Activated T-helper 2 cell treated with anti-CD3 and anti-CD28 coated beads, Interferon-gamma antibody, Interleukin-2, Interleukin-4, amounts not matched to agents 10 μg/mL and 5 μg/mL and 100 μg/mL, durations not matched to agents 14 hours and 24 hours and 36 hours (primary cell): ENCODE measurements at places on chromosomes 16 and 17. TPM values are rescaled to one million over a fixed set of nuclear protein-coding genes. Genes with fewer than 3 reads are reported as not detected.
A peak's percentile ranks its signal among the peaks of the same experiment; 100 is the strongest.

GRCh38 chr17:82232322-82232820, 3.5 kb downstream of the SLC16A3 start:
- DNase-seq = no peak

DNA sequence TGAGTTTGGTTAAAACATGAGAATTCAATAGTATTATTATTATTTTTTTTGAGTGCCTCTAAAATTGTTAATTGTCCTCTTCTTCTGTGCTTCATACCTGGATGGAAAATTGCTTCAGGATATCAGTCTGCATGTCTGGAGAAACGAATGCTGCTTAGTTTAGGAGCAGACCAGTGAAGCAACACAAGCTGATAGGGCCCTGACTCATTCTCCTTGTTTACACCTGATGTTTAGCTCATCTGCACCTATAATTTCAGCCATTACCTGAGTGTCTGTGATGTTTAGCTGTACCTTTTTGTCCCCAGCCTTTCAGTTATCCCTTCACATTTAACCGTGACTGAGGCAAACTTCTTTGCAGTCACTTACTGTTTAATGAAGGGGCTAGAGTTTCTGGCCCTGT, 14.8 kb downstream of the SNTB2 start:
- no peak for DNase-seq

DNA sequence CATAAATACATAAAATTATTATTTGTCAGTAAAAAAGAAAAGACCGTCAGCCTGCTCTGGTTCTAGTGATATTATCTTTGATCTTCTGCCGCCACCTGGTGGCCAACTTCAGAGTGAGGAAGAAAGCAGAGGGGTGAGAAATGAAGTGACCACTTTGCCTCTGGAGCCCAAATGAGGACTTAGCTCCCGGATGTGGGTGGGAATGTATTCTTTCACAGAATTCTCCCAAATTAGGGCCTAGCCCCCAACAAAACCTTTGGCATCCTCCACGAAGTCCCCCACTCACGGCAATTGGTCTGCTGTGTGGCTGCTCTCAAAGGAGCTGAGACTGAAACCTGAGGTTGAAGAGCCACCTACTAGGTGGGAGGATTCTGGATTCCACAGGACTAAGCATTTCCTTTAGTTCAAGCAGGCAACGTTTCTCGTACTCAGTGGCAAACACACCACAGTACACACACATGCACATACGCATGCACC, 4.9 kb upstream of the ZNF267 start:
- DNase-seq = peak; percentile 73

DNA sequence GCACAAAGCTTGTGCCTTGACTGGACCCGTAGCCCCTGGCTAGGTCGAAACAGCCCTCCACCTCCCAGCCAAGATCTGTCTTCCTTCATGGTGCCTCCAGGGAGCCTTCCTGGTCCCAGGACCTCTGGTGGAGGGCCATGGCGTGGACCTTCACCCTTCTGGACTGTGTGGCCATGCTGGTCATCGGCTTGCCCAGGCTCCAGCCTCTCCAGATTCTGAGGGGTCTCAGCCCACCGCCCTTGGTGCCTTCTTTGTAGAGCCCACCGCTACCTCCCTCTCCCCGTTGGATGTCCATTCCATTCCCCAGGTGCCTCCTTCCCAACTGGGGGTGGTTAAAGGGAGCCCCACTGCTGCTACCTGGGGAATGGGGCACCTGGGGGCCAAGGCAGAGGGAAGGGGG, 3.5 kb downstream of the CTRL start:
- no peak for DNase-seq

DNA sequence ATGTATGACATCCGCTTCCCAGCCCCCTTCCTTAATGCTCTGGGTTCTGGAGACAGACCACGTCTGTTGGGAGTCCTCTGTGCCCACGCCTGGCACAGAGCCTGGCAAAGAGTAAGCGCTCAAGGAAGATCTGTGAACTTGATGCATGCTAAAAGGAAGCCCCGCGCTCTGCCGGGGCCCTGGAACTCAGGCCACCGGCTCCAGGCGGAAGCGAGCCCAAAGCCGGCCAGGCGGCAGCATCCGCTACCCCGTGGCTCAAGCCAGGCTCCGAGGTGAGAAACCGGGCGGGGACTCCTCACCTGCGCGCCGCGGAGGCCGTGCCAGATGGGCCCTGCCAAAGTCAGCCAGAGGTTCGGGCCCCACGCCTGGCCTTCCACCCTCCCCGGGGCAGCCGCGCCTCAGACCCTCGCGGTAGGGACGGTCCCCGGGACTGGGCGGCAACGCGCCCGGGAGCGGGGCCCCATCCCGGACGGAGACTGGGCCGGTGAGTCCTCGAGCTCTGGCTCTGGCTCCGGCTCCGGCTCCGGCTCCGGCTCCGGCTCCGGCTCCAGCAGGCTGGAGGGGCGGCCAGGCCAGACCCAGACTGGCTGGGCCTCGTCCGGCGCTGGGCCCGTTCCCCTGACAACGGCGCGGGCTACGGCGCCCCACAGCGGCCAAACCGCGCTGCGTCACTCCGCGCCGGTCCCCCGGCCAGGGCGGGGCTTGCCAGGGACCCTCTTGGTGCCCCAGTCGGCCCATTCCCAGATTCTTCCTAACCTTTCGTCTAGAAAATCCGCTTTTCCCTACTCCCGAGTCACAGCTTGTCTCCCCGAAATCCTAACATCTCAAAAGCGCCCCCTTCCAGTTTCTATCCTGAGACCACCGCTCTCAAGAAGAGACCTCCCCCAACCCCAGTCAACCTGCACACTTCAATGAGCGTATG, at the start of gene ZDHHC1:
ZDHHC1 (minus strand) TSS at position 606 of the 922 bp plus-strand sequence. CDS start 8,702 bp downstream, outside the sequence.
- DNase-seq = peak; percentile 30

DNA sequence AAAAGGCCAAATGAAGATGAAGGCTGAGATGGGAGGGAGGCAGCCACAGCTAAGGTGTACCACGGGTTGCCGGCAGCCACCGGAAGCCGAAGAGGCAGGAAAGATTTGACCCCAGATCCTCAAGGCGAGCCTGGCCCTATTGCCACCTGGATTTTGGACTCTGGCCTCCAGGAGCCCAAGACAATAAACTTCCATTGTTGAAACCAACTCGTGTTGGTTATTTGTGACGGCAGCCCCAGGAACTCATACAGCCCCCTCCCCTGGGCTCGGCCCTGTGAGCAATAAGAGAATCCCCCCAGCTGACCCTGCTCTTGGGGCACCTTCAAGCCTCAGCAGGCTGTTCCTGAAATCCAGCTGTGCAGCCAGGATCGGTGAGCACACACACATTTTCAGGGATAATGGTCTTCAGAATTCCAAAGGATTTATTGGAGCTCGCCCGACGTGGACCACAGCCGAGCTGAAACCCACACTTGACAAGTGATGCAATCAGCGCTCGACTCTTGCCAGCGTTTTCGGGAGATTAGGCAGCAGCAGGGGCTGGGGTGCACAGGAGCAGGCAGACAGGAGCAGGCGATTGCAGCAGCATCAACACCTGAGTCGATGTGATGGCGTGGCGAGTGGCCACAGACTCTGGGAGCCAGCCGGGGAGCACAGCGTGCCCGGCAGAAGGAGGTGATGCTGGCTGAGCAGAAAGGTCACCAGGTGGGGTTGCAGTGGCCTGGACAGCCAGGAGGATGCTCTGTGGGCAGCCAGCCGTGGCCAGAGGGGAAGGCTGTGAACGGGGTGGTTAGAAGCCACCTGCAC, 22.4 kb upstream of the CBX4 start:
- no peak for DNase-seq

- DNase-seq = no peak
These were observed 10.2 kb downstream of the CBX4 start for GRCh38 chr17:79829004-79829403.

DNA sequence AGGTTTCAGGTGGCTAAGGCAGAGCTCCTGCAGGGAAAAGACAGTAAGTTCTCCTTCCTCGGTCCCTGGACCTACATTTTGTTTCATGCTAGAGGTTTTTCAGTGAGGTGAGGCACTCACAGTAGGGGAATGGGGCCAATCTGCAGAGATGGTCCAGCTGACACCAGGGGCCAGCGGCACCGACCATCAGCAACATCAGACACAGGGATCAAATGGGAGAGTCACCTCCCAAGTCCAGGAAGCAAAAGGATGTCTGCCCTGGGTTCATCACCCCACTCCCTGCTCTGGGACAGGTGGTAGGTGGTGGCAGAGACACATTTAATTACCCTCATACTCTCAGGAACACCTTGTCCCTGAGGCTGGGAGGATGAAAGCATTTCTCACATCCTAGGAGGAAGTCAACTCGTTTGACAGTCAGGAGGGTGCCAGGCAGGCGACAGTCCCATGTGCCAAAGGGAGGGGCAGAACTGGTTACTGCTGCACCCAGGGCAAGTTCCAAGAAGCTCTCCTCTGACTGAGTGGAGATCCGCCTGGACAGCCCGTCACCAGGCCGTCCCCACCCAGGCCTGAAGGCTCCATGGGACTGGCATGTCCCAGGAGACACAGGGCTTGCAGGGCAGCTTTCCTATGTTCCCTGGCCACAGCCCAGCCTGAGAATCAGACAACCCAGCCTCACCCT, 19.2 kb downstream of the ATP6V0D1 start:
- DNase-seq = no peak

DNA sequence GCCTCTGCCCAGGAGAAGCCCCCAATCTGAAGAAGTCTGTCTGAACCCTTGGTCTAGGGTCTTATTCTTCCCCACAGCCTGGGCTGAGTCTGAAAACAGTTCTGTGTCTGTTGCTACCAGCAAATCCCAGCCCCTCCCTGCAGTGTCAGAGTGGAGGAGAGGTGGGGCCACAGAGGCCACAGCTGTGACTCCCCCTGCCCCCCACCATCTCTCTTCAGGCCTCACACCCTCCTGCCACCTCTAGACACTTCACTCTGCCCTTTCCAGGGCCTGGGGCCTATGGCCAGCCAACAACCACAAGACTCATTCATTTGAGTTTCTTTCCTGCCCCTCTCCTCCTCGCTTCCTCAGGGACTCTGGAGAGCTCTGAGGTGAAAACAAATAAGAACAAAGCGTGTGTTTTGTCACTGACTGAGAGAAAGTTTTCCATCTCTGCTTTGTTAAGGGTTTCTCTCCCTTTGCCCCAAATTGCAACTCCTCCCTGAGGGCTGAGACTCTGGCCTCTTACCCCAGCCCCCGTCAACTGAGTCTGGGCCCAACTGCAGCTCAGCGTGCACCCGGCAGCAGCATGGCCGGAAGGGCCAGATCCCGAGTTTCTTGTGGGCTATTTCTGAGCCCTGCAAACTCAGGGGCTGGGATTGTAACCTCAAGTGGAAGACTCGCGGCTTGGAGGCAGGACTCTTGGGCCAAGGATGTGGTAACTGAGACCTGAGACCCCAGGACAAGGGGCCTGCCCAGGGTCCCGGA, 13.2 kb downstream of the C17orf50 start:
- DNase-seq = no peak

DNA sequence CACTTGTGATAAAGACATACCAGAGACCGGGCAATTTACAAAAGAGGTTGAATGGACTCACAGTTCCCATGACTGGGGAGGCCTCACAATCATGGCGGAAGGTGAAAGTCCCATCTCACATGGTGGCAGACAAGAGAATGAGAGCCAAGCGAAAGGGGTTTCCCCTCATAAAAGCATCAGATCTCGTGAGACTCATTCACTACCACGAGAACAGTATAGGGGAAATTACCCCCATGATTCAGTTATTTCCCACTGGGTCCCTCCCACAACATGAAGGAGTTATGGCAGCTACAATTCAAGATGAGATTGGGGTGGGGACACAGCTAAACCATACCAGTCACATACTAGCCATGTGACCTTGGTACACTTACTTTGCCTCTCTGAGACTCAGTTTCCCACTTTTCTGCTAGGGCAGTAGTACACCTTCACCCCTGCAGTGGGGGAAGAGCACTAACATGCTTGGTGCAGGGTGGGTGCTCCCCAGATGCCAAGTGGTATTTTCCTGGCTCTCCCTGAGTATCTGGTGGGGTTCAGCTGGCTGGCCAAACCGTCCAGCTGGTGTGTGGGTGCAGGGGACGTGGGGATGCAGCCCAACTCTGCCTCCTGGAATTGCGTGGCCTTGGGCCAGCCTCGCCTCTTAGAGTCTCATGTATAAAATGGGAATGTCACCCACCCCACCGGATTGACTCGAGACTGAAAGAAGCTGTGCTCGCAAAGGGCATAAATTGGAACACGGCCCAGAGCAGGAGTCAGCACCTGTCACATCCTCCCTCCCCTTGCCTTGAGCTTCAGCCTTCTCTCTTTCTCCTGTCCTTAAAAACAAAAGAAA, 364.1 kb downstream of the CPPED1 start:
- no peak for DNase-seq

DNA sequence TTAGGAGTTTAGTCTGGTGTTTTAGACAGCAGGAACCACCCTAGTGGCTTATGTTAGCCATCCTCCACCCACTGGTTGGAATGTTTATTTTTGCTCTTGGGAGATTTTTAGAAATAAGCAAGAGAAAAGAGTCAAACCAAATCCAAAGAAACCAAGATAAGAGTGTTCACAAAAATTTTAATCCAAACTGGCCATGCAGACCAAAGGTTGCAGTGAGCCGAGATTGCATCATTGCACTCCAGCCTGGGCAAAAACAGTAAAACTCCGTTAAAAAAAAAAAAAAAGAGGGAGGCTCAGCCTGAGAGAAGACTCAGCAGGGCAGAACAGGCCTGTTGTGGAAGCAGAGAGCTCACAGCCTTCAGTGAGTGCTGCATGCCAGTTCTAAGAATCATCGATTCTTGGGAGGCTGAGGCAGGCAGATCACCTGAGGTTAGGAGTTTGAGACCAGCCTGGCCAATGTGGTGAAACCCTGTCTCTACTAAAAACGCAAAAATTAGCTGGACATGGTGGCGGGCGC, 12.2 kb upstream of the C16orf54 start:
- DNase-seq = no peak

DNA sequence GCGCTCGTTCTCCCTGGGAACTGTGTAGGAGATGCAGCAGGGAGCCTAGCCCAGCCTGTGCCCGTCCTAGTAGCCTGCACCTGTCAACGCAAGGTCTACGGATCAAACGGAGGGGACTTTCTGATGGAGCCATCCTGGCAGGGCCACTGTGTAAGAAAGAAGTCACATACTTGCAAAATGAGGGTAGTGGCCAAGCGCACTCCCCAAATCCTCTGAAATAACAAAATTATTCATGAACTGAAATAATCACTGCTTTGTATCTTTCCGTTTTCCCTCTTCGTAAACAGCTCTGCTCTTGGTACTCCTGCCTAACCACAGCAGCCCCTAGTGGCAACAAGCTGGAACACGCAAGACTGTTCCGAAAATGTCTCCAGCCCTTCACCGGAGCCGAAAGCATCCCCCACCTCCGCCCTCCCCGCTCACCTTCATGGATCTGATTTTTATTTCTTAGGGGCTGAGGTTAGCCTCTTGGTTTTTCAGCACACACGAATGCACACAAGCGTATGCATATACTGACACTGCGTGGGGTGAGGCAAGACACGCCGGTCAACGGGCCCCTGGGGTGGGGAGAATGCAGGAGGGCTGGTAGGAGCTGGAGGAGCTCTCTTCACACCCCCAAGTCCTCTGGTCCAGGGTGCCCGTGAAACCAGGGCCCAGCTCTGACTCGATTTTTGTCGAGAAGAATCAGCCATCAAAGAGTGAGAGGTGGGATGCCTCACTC, 100.8 kb downstream of the ABCC12 start:
- no peak for DNase-seq

NUP93 gene
- 145 and 149 TPM in 2 replicates for total RNA-seq

ASPSCR1 gene
- total RNA-seq = 32.9 and 33.8 TPM in 2 replicates

MRPL58 gene
- total RNA-seq = 65.4 and 68.1 TPM in 2 replicates

NPIPB13 gene
- 14.9 and 16.8 TPM in 2 replicates for total RNA-seq

AARS1 gene
- 103 and 106 TPM in 2 replicates for total RNA-seq
